C1 segment of cervical spinal cord (tissue), 14 donors: ENCODE measurements at places on chromosomes 12 and 14.

GRCh38 chr12:114992443-114992842, 308.5 kb upstream of the TBX3 start:
- no peak for DNase-seq

DNA sequence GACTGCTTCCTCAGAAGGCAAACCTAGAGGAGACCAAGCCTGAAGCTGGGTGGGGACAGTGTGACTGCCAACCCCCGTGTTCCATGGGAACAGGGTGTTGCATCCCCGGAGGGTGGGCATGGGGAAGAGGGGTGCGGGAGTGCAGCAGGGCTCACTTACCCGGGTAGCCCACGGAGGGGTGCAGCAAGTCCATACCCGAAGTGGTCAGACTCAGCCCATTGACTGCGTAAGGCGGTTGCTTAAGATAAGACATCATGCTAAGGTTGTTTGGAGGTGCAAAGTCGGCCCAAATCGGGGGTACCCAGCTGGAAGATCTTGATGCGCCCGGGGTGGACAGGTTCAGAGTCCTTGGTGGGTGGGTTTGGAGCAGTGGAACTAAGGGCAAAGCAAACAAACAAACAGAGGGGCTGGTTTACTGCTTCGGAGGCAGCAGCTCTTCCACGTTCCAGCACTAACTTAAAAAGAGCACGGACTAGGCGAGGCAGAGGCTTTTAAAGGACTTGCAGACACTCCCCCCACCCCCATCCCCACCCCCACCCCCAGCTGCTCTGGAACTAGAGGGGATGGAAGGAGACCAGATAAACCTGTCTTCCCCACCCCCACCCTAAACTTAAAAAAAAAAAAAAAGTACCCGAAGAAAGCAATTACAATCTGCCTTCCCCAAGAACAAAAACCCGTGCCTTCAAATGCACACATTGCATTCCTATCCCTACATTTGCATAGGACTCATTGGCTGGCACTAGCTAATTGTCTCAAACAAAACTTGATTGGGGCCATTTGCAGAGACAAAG, 4.9 kb downstream of the OTX2 start:
- no peak for DNase-seq

DNA sequence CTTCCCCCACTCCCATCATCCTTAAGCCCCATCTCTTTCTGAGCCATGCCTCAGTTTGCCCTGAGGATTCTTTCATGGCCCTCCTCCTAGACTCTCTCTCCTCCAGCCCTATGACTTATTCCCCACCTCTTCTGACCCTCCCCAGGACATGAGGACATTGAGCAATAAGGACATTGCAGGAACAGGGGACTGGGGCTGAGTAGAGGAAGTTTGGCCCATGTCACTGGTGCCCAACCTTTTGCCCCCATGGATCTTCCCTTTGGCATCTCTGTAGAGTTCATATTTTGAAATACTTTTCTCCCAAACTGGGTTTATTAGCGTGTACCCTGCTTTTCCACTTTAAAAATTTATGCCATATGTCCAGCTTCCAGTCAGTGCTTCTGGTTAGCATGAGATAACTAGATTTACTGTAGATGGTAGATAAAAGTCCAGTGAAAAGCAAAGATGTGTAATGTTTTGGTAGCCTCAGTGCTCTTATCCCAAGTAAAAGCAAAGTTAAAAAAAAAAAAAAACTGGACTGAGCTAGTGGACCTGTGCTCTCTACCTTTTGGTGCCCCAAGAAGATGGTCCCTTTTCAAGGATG, 6.1 kb upstream of the LRP1-AS start:
- no peak for DNase-seq

DNA sequence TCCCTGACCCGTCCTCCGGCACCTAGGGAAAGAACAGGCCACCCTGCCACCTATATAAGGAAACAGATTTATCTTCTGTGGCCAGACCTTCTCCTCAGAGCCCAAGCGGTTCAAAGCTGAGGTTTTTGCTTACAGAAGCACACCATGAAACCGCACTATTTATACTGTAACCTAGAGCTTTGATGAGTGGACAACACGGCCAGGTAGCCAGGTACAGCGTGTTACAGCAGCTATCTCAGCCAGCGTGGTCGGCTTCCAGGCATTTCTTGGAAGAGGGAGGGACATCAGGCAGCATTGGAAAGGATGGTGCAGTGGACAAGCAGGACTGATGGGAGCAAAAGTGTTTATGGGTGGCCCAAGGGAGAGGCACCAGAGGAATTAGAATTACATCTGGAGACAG, 34.4 kb downstream of the TTC7B start:
- no peak for DNase-seq

DNA sequence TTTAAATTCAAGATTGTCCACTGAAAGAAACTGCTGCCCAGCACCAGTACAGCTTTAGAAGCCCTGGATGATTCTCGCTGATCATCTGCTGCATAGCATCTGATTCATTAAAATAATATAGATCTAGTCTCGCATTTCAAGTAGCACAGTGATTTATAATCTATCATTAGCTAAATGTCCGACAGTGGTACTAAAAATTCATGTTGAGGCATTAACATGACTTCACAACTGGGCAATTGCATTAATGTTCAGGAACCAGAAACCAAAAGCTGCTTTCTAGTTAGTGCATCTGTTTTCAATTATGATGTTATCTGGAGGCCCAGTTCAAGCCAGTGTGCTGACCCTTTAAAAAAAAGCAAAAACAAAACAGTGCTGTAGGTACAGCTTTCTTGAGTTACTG, 1987.2 kb upstream of the SEL1L start:
- no peak for DNase-seq

DNA sequence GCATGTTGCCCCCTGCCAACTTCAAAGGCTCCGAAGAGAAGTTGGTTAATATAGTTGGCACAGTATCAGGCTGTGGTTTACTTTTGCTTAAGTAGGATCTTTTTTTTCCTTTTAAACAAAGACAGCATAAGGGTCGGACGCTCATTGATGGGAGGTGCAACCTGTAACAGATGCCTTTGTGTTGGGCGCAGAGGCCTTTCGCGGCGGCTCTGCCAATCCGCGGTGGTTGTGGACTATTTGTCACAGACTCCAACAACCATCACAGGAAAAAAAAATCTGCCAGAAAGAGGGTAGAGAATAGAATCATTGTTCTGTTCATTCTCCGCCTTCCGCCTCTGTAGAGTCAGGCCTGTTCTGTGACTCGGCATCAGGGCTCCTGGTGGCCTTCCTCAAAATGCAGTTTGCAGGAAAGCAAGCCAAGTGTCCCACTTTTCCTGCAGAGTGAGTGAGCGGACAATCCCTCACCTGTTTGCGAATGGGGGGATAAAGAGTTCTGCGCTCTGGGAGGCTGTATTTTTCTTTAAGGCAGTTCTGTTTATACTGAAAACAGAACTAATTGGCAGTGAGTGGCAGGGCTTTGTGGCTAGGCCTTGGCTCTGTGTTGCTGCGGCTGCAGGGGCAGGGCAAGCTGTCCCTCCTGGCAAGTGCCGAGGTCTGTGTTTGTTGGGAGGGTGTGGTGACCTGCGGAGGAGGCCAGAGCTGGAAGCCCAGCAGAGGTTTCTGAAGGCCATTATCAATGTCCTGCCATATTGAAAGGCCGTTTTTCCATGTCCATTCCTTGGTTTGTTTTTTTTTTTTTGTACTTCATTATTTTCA, 83.0 kb upstream of the PIWIL1 start:
- DNase-seq, result peak; percentile 24
